Hematopoietic multipotent progenitor cell treated with erythropoietin and hydrocortisone succinate and interleukin-3 and kit ligand, for 8 days (in vitro differentiated cells): ENCODE measurements at places on chromosomes 16 and 17.

GRCh38 chr17:28404812-28405570 lies 1.0 kb downstream of the SLC46A1 start:
- no peak for DNase-seq

- DNase-seq, result no peak
These were observed 7.0 kb upstream of the ANKFY1 start for GRCh38 chr17:4270736-4271135.

- no peak for DNase-seq
These were observed 7.1 kb downstream of the SOX8 start for GRCh38 chr16:988471-989353.

GRCh38 chr17:28524476-28525424 lies 18.6 kb downstream of the FOXN1 start:
- DNase-seq, result no peak

DNA sequence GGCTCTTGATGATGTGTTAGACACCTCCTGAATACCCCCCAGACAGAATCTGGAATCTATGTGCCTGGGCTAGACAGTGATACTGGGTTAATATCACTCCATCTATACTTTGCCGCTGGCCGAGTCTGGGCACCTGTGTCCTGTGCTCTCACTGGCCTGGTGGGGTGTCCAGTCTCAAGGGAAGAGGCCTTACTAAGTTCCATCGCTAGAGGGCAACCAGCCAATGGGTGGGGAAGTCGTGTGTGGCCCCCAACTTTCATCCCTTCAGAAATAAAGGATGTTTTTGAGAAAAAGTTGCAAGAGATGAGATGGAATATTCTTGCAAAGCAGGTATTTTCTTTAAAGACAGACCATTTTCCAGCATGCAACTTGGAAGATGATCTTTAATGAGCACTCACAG lies 1.6 kb upstream of the GLP2R start:
- DNase-seq, result no peak
